ENCODE measurements at places on chromosomes 3 and 15.

- no peaks in the 10 kb centered on the region for H3K27me3 ChIP-seq
- H3K36me3 ChIP-seq = no peaks in the 10 kb centered on the region
- H3K4me1 ChIP-seq = peaks cover 6% of the 10 kb centered on the region
- H3K27ac ChIP-seq = no peak overlapping the region
These were observed 8.2 kb downstream of the HHATL start for GRCh38 chr3:42694366-42694765.

DNA sequence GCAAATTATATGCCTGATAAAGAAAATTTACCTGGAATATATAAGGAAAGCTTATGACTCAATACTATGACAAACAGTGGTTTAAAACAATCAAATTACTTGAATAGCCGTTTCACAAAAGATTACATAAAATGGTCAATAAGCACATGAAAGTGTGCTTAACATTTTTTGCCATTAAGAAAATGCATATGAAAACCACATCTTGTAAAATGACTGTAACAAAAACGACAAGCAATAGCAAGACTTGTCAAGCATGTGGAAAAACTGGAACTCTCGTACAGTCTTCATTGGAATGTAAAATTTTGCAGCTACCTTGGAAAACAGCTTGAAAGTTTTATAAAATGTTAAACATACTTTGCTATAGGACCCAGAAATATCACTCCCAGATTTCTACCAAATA lies 1110.3 kb downstream of the NAALADL2 start:
- no peak for DNase-seq
- H3K4me3 ChIP-seq = no peak overlapping the region
- H3K27ac ChIP-seq = no peak overlapping the region
- no peaks in the 10 kb centered on the region for H3K4me1 ChIP-seq
- H3K27me3 ChIP-seq = no peaks in the 10 kb centered on the region

- H3K36me3 ChIP-seq = no peaks in the 10 kb centered on the region
- peaks cover 3% of the 10 kb centered on the region for H3K27me3 ChIP-seq
- H3K4me1 ChIP-seq = no peaks in the 10 kb centered on the region
- no peak overlapping the region for H3K27ac ChIP-seq
- no peak for DNase-seq
These were observed 55.8 kb downstream of the ST8SIA2 start for GRCh38 chr15:92449476-92449875.

- peaks cover 14% of the 10 kb centered on the region for H3K4me1 ChIP-seq
- no peak for DNase-seq
- no peak overlapping the region for H3K4me3 ChIP-seq
- H3K36me3 ChIP-seq = no peaks in the 10 kb centered on the region
These were observed 2.8 kb downstream of the GLCE start for GRCh38 chr15:69163141-69163669.

GRCh38 chr3:48013288-48013980 lies 2.8 kb downstream of the MAP4 start:
- H3K27me3 ChIP-seq = no peaks in the 10 kb centered on the region
- H3K36me3 ChIP-seq = no peaks in the 10 kb centered on the region
- H3K27ac ChIP-seq = no peak overlapping the region
- peaks cover 40% of the 10 kb centered on the region for H3K4me1 ChIP-seq
- no peak overlapping the region for H3K4me3 ChIP-seq

- no peak for DNase-seq
- H3K4me3 ChIP-seq = no peak overlapping the region
- no peaks in the 10 kb centered on the region for H3K4me1 ChIP-seq
- no peaks in the 10 kb centered on the region for H3K27me3 ChIP-seq
- H3K27ac ChIP-seq = no peak overlapping the region
These were observed 288.7 kb downstream of the SOX2 start for GRCh38 chr3:182000447-182000846.

DNA sequence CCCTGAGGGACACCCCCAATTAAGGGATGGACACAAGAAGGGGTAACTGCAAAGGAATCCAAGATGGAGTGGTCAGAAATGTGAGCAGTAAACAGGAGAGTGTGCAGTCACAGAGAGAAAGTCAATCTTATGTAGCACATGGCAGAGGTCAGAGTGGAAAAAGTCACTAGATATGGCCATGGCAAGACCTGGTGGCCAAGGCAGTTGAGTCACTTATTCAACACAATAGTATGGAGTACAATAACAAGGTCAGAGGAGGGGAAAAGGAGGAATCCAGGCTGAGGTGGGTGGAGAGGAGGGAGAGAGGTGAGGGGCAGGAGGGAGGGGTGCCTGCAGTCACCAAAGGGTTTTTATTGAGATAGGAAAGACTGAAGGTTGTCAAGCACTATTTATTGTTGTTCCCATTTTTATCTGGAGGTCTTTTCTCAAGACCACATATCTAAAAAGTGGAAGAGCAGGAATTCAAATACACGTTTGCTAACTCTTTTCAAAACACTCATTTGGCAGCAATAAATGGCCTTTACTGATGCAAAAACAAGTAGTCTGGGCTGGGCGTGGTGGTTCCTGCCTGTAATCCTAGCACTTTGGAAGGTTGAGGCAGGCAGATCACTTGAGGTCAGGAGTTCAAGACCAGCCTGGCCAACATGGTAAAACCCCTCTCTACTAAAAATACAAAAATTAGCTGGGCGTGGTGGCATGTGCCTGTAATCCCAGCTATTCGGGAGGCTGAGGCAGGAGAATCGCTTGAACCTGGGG lies 53.3 kb upstream of the ARHGEF3 start:
- no peak for DNase-seq
- peaks cover 46% of the 10 kb centered on the region for H3K4me1 ChIP-seq
- no peaks in the 10 kb centered on the region for H3K27me3 ChIP-seq
- H3K4me3 ChIP-seq = no peak overlapping the region

DNA sequence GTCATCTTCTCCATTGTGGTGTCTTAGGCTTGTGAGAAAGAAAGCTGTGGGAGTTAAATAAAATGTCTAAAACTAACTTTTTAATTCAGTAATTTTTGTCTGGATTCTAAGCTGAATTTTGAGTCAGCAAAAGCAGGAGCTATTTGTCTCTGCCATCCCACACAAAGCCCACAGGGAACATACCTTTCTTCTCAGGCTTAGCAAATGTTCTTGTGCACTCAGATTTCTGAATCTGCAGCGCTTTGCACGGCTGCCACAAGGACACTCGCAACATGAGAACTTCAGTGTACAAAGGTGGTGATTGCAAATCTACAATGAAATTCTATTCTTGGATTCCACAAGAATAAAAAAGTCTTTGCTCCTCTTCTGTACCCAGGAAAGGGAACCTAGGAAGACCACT lies 88.2 kb upstream of the RNF7 start:
- H3K27me3 ChIP-seq = peaks cover 2% of the 10 kb centered on the region
- no peak overlapping the region for H3K27ac ChIP-seq
- H3K4me3 ChIP-seq = no peak overlapping the region
- H3K36me3 ChIP-seq = no peaks in the 10 kb centered on the region
- no peaks in the 10 kb centered on the region for H3K4me1 ChIP-seq

DNA sequence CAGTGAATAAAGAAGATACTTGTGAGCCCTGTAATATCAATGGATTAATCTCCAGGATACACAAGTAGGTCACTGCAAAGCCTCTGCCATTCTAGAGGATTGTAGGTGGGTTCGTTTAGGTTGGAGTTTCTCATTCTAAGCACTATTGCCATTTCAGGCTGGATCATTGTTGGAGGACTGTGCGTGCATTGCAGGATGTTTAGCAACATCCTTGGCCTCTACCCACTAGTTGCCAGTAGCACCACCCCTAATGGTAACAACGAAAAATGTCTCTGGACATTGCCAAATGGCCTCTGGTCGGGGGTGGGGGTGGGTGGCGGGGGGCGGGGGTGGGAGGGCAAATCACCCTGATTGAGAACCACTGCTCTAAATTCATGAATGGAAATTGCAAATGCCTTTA lies 4.9 kb upstream of the IFT57 start:
- no peak for DNase-seq
- H3K4me1 ChIP-seq = peaks cover 17% of the 10 kb centered on the region
- no peaks in the 10 kb centered on the region for H3K36me3 ChIP-seq

GRCh38 chr3:45665101-45665572 lies 24.1 kb upstream of the SACM1L start:
- peaks cover 51% of the 10 kb centered on the region for H3K4me1 ChIP-seq
- DNase-seq = peak; percentile 80
- H3K4me3 ChIP-seq = peak overlapping the region; percentile 76

DNA sequence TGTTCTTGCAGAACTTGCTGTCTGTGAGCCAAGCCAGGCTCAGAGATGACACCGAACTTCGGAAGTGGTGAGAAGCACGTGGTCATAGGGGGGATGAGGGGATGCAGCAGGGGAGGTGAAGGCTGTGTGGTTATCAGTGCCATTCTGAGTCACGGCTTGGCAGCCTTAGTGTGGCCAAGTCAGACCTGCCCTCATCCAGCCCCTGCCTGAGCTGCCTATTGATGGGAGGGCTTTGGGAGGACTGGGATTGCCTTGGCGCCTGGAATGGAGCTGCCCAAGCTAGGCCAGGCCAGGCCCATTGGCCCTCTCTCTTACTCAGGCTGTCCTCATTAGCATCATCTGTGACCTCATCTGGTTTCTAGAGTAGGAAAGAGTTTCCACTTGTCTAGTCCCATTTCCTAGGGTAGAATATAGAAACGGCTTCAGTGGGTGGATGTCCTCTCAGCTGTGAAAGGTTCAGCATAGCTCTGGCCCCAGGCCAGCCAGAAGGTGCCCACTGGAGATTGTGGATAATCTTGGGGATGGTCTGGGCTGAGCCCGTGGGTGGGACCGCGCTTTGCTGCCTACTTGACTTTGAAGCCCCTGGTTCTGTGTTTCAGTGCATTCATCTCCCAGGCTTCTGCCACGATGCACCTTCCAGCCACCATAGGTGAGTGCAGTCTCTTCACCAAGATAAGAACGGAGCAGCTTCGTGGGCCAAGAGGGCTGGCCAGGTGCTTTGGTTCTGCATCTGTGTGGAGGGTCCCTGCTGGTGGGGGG lies 7.2 kb downstream of the FAH start:
- peak; percentile 52 for DNase-seq
- no peaks in the 10 kb centered on the region for H3K27me3 ChIP-seq
- H3K36me3 ChIP-seq = peaks cover 48% of the 10 kb centered on the region
- H3K4me1 ChIP-seq = peaks cover 22% of the 10 kb centered on the region

DNA sequence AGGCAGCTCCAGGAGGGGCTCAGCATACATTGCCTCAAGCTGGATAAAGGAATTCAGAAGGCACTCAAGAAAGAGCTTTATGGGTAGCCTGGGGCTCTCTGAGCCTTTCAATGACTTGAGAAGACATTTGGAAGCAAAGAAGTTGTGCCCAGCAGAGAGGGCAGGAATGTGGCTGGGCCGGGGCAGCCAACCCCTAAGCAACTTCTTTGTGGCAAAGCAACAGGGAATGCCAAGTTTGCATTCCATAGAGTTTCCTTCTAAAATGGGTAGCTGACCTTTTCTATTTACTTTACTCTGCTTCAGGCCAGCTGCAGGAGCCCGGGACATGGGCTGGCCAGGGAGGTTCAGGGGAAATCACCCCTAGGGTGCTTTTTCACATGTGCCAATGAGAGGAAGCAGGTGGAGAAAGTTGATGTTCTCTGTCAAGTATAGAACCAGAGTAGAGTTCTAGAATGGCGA lies 45.6 kb downstream of the CCDC12 start:
- H3K4me1 ChIP-seq = peaks cover 72% of the 10 kb centered on the region
- H3K36me3 ChIP-seq = peaks cover 16% of the 10 kb centered on the region
- DNase-seq = no peak

DNA sequence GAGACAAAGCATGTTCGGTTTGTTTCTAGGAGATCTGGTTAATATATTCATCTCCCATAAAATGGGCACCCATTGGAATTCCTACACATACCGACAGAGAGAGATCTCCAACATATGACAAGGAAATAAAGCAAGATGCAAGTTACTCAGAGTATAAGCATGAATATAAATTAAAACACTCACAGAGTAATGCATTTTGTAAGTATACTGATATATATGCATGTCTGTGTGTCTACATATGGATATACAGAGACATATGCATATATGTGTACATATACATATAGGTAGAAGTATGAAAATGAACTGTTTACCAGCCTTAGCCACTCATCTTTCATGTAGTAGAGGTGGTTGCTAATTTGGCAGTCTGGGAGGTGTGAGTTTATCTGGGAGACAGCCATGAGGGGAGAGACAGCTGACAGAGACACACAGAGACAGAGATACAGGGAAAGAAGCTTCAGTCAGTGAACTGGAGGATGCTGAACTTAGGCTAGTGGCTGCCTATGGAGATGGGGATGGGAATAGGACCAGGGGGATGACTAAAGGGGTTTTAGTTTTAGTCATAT lies 134.5 kb downstream of the NTRK3 start:
- H3K27me3 ChIP-seq = peaks cover 4% of the 10 kb centered on the region
- no peak overlapping the region for H3K4me3 ChIP-seq
- no peaks in the 10 kb centered on the region for H3K36me3 ChIP-seq
- no peaks in the 10 kb centered on the region for H3K4me1 ChIP-seq

- peaks cover 2% of the 10 kb centered on the region for H3K36me3 ChIP-seq
- H3K4me1 ChIP-seq = peaks cover 5% of the 10 kb centered on the region
- H3K27me3 ChIP-seq = peaks cover 13% of the 10 kb centered on the region
- no peak for DNase-seq
- H3K27ac ChIP-seq = no peak overlapping the region
These were observed 22.2 kb upstream of the TXNRD3 start for GRCh38 chr3:126676919-126677705.

- H3K27me3 ChIP-seq = no peaks in the 10 kb centered on the region
- H3K27ac ChIP-seq = no peak overlapping the region
- no peaks in the 10 kb centered on the region for H3K4me1 ChIP-seq
- H3K4me3 ChIP-seq = no peak overlapping the region
- no peak for DNase-seq
These were observed 145.7 kb upstream of the MEIS2 start for GRCh38 chr15:37246065-37246464.

- no peaks in the 10 kb centered on the region for H3K36me3 ChIP-seq
- H3K4me3 ChIP-seq = no peak overlapping the region
- peaks cover 34% of the 10 kb centered on the region for H3K27me3 ChIP-seq
These were observed 79.7 kb upstream of the RASGRF1 start for GRCh38 chr15:79170256-79170664.

- peaks cover 8% of the 10 kb centered on the region for H3K27me3 ChIP-seq
- DNase-seq = no peak
- H3K36me3 ChIP-seq = no peaks in the 10 kb centered on the region
- H3K4me3 ChIP-seq = no peak overlapping the region
- no peaks in the 10 kb centered on the region for H3K4me1 ChIP-seq
- H3K27ac ChIP-seq = no peak overlapping the region
These were observed 5.0 kb downstream of the CHST13 start for GRCh38 chr3:126528800-126529541.

DNA sequence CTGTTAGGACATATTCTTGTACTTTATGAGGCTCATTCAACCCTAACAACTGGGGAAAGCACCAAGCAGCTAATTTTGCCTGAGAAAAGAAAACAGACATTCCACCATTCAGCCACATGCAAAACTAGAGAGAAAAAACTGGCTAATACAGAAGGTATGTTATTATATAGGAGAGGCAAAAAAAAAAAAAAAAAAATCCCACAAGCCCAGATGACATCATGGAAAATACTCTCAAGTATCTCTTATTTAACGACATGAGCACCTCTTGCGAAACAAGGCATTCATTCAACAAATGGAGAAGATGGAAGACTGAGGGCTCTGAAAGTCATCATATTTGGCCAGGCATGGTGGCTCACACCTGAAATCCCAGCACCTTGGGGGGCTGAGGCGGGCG lies 61.5 kb downstream of the PRICKLE2 start:
- H3K4me1 ChIP-seq = no peaks in the 10 kb centered on the region
- H3K27ac ChIP-seq = no peak overlapping the region
- no peaks in the 10 kb centered on the region for H3K27me3 ChIP-seq
- no peak overlapping the region for H3K4me3 ChIP-seq
